ENCODE measurements at places on chromosomes 11 and 22.
A peak's percentile ranks its signal among the peaks of the same experiment; 100 is the strongest.

DNA sequence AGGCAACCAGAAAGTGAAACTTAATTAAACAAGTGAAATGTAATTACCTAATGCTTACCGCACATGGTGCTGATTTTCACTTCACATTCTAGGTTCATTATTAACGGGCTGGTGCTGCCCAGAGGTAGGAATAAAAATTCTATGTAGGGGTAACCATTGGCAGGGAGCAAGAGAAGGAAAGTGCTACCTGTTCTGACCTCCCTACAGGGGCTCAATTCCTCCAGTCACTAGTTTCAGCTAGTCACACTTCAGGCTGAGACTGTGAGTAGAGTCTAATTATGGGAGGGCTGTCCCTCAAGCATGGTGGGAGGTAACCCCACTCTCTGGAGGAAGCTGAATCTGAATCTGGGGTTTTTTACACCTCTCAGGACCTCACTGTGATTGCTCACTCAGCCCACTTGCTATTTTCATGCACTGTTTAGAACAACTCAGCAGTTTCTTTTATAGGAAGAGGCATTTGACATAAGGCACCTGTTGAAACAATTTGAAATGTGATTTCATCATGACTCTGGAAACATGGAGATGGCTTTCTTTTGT is 75.4 kb downstream of the MAML2 start:
- no peak for DNase-seq

DNA sequence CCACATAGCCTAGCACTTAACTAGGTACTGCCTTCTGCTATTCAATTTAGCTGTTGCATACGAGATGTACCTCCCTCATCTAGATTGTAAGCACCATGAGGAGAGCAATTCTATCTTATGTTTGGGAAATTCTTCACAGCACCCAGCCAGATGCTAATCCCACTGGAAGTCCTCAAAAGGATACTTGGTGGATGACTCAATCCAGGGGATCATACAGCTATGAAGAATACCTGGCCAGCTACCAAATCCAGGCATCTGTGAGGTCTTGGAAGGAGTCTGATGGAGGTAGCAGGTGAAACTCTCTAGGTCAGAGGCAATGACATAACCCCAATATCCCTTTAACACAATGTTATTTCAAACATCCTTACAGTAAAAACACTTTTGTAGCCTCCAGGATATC is 167.8 kb upstream of the NCAM1 start:
- DNase-seq: no peak

GRCh38 chr11:60221692-60222091 is 21.2 kb downstream of the MS4A4E start:
- DNase-seq: no peak

GRCh38 chr22:42272431-42272999 is 2.1 kb upstream of the TCF20 start:
- DNase-seq: no peak

GRCh38 chr11:130624971-130625544 is 176.6 kb downstream of the ADAMTS15 start:
- DNase-seq: no peak

DNA sequence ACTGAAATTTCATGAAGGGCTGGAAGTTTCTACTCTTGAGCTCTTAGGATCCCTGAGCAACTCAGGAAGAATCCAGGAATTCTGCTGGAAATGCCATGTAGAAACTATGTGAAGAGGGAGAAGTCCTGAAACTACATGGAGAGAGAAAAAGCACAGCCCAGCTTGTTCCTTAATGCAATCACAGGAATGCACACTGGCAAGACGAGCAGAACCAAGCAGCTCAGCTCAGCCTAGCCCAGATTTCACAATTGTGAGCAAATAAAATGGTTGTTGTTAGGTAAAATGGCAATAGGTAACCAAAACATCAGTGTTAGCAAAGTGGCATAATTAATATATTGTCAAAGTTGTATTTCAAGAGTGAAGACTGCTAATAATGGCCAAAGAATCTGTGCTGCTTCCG is 28.1 kb downstream of the ZNF214 start:
- DNase-seq: peak; percentile 61

- no peak for DNase-seq
Observed at GRCh38 chr11:72850832-72851231, 36.6 kb downstream of the ATG16L2 start.

DNA sequence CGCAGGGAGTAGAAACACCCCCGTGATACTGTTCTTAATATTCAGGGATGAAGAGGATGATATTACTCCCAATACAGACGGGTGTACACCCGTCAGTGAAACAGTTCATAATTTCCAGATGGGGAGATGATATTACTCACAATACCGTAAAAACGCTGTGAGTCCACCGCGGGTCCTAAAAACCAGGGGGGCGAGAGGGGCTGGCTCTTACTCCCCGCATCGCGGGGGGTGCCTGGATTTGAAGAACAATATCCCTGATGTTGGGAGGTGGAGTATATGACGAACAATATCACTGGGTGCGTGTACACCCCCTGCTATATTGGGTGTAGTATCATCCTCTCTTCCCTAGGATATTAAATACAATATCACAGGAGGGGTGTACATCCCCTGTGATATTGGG is 20.5 kb upstream of the APOL5 start:
- no peak for DNase-seq

GRCh38 chr11:27350511-27350910 is 12.5 kb downstream of the CCDC34 start:
- no peak for DNase-seq

DNA sequence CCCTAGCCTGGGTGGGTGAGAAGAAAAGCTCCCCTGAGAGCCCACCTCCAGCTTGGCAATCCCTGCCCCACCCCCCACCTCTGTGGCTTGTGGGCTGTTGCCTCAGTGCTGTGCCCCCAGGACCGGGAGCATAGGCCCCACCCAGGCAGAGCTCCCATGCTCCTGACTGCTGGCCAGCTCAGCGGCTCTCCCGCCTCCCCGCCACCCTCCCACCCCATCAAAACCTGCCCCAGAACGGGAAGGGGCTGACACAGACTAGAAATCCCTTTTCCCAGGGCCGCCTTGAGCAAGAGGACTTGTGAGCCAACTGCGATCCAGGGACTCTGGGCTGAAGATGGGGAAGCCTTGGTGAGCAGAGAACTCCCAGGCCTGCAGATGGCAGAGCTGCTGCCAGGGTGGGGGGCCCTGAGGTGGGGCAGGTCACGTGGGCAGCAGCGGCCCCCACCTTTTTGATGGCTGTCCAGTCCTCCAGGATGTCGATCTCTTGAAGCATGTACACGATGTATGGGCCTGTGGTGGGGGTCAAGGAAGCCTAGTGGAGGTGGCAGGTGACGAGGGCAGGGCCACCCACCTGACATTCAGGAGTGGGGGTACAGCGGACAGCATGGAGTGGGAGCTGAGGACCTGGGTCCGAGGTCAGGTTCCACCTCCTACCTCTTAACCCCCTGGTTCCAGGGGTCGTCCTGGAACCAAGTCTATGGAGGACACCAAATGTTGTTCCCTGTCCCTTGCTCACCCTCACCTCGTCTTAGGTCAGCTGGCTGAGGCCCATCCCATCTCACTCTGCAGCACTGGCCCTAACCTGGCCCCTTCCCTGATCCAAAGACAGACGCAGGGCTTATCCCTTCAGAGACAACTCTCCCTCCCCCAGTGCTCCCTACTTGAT is 2.3 kb upstream of the RIN1 start:
- no peak for DNase-seq

DNA sequence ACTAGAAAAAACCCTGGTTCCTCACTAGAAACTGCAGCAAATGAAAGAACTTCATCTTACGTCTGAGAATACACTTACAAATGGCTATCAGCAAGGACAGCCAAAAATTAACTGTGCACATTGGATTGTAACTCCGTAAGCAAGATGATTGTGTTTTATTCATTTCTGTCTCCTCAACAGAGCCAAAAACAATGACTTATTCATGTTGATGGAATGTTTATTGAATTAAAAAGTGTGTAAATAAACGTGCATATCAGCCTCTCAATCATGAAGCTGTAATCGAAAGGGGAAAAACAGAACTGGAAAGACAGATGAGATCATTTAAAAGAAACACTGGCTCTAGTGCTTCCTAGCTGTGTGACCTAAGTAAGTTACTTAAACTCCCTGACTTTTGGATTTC is 307.5 kb upstream of the ZC3H12C start:
- peak; percentile 7 for DNase-seq

GRCh38 chr22:25661073-25661472 is 80.9 kb upstream of the MYO18B start:
- DNase-seq: peak; percentile 56

- DNase-seq: peak; percentile 75
Observed at GRCh38 chr11:106281455-106282173, 204.2 kb downstream of the AASDHPPT start.

GRCh38 chr11:106989078-106989455 is 29.2 kb downstream of the GUCY1A2 start:
- DNase-seq: peak; percentile 72

Measured in adipocyte (in vitro differentiated cells).